Memory B cell (primary cell): ENCODE measurements at places on chromosomes 4 and X.

DNA sequence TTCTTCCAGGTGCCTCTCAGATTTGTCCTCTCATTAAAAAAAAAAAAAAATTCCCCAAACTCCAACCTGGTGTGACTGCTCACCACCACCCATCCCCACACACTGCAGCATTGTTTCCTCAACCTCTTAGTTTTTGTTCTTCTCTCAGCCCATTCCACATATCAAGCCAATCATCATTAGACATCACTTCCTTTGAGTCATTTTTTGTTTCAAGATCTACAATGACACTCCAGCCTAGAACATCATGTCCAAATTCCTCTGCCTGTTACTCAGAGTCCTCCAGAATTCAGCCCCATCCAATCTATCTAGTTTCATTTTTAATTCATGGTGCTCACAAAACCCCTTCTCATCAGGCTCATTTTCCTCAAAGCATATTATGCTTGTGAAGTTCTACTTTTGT, 262.5 kb upstream of the TEX13A start:
- no peak for DNase-seq

GRCh38 chr4:1746919-1747602, 25.7 kb downstream of the TACC3 start:
- no peak for DNase-seq

GRCh38 chr4:36402008-36402758, 120.8 kb downstream of the DTHD1 start:
- no peak for DNase-seq

- no peak for DNase-seq
Observed at GRCh38 chr4:76781698-76782595, 116.0 kb downstream of the SOWAHB start.
